ENCODE measurements at places on chromosomes 11 and 22.

GRCh38 chr11:70326365-70326811, 55.9 kb downstream of the PPFIA1 start:
- no peak for DNase-seq

GRCh38 chr22:29148036-29148435, 57.7 kb upstream of the EMID1 start:
- DNase-seq, result no peak

- DNase-seq, result no peak
Measured at GRCh38 chr11:103487113-103487512, 377.9 kb downstream of the DYNC2H1 start.

- no peak for DNase-seq
Measured at GRCh38 chr11:86559311-86559945, 113.0 kb downstream of the ME3 start.

- no peak for DNase-seq
Measured at GRCh38 chr22:45212992-45213751, 27.5 kb downstream of the KIAA0930 start.

DNA sequence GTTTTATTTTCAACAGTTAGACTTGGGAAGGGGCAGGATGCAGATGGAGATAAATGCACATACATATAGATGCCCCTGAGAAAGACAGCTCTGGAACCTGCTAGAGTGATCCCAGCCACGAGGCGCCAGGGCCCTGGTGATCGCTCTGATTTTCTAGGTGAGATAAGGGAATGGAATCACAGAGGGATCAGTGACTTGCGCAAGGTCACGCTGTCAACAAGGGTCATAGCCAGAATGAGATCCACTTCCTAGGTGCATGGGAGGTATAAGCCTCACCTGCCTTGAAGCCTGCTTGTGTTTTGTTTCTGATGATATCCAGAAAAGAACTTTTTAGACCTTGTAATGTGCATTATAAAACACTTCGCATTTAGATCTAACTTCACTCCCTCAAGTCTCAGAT, 47.5 kb downstream of the ZBTB16 start:
- no peak for DNase-seq

- DNase-seq, result no peak
Measured at GRCh38 chr11:2806351-2807024, 79.1 kb downstream of the CDKN1C start.

Data from stimulated activated CD4-positive, alpha-beta T cell treated with anti-CD3 and anti-CD28 coated beads, Interleukin-4, amount 100 ng/mL, for 24 hours (primary cell).